ENCODE measurements at places on chromosomes 6 and 20.

DNA sequence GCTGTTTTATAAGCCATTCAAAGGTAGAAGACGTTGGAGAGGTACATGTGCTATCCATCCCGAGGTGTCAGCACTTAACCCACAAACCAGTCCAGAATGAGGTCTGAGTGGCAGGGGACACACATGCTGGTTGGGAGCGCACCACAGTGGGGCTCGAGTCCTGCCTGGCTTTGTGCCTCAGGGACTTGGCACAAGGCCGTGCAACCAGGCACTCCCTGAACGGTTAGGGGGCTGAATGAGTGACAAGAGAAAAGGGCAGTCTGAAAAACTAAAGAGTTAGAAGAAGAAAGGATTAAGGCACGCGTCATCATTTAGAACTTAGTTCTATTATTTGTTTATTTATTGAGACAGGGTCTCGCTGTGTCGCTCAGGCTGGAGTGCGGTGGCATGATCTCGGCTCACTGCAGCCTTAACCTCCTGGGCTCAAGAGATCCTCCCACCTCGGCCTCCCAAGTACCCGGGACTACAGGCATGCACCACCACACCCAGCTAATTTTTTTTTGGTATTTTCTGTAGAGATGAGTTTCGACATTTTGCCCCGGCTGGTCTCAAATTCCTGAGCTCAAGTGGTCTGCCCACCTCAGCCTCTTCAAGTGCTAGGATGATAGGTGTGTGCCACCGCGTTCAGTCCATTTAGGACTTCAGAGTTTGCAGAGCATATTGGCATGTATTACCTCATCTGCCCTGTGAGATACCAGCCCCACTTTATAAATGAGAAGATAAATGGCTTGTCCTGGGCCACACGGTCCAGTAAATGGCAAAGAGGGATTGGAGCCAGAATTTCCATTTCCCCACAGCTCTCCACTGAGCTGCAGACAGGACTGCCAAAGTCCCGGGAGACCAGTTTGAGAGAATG, 47.4 kb upstream of the IRF4 start:
- DNase-seq = no peak

- DNase-seq = no peak
These were observed 89.8 kb upstream of the PRSS16 start for GRCh38 chr6:27157459-27158315.

GRCh38 chr20:47905628-47906347, 120.5 kb upstream of the SULF2 start:
- no peak for DNase-seq

GRCh38 chr6:38806271-38806670, 91.2 kb downstream of the DNAH8 start:
- no peak for DNase-seq

DNA sequence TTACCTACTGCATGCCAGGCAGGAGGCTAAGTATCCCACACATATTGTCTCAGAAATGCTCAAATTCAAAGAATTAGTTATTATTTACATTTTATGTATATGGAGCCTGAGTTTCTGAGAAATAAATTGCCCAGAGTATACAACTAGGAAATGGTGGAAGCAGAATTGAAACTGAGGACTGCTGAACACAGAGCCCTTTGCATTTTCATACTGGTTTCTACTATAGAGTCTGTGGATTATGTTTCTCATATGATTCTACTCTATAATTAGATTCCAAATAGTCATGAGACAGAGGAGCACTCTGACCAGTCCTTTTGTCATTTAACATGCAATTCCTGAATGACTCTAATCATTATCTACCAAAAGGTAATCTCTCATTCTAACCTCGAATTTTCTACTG, 254.3 kb downstream of the LMBRD1 start:
- DNase-seq = no peak

DNA sequence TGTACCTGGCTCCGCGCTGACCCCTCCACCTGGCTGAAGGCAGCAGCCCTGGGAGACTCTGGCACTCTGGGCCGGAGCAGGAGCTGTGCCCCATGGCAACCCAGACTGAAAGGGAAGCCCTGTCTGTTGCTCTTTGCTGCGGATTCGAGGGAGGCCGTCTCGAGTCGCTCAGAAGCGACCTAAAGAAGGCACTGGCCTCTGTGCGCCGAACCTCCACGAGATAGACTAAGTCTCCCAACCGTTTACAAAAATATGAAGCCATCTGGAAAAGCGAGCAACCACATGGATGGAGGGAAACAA, 10.5 kb upstream of the TBX18 start:
- DNase-seq = no peak

DNA sequence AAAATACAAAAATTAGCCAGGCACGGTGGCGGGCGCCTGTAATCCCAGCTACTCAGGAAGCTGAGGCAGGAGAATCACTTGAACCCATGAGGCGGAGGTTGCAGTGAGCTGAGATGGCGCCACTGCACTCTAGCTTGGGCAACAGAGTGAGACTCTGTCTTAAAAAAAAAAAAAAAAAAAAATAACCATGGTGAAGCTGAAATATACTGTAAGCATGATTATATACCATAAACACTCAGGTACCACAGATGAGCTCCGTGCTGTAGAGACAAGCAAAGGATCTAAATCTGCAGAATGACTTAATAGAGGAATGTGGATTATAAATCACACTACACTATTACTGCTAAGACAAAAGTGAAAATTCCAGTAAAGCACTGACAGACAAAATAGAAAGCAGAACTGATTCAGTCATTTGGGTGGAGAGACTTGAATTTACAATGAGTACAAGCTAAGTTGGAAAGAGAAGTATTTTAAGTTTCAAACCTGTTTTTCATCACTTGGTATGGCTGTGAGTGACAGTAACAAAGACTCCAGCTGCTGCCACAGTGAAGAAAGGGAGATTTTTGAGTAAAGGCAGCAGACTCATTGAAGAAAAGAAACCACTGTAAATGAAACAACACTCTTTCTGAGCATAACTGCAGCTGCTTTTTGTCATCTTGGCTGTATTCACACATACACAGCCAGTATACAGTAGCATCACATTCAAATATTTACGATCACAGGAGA, 322.1 kb downstream of the RNGTT start:
- DNase-seq = no peak

GRCh38 chr6:44022671-44023352, 104.4 kb downstream of the MRPL14 start:
- DNase-seq = no peak

DNA sequence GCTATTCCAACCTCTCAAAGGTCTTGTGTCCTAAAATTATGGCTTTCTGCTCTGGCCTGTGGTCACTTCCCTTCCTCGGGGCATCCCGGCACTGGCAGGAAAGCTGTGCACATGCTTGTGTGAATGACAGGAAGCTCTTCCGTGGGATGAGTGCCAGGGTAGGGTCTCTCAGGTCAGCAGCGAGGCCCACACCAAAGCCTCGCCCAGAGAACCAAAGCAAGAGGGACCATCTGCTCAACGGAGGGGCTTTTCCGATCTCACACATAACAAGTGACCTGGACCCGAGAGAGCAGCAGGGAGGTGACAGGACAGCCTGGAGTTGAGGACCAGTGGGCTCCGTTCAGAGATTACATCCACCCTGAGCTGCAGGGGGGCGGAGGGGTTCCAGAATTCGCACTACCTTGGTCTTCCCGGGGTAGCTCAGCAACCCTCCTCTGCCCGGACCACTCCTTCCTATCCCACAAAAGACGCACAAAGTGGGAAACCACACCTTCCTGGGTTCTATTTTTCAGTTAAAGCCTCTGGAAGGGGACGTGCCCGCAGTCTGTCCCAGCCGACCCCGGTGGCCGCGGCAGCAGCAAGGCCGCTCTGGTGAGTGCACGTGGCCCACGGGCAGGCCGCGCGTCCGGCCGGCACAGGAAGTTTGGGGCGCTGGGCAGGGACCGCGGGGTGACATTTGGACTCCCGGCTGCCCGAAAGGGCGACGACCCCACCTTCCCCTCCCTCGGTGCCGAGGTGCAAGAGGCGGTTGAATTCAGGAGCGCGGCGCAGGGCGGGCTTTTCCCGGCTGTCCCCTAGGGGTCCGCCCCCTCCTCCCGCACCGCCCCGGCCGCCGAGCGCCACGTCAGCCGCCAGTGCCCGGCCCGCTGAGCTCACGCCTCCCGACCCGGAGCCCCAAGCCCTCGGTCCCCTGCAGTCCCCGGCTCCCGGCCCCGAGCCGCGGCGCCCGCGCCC, 988 bp downstream of the TXNDC5 start:
- no peak for DNase-seq

DNA sequence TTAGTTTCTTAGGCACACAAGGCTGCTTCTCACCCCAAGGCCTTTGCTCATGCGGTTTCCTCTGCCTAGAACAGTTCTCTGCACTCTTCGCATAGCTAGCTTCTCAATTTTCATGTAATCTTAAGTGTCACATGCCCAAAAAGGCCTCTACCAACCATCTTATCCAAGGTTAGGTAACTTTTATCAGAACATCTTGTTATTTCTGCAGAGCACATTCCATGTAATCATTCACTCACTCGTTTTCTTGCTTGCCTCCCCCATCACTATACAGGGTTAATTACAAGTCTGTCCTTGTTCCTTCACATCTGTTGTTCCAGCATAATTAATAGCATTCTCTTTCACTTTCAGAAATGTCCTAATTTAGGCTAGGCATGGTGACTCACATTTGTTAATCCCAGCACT, 53.8 kb downstream of the NCOA6 start:
- no peak for DNase-seq

DNA sequence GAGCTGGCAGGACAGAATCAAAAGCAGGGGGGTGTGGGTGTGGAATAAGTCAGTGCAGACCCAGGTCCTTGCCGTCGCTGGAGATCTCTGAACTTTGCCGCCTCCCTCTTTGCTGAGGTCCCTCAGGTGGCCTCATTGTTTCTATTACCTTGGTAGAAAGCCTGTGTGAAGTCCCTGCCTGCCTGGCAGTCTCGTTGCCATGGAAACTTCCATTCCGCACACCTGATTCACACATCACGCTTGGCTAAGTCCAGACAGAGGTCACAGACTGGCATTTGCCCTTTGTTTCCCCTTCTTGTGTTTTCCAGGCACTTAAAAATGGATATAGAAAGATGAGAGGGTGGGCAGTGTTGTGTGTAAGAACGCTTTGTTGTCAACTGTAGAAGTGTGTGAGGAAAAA, 260.6 kb downstream of the PRL start:
- DNase-seq = no peak

- DNase-seq = peak; percentile 84
These were observed 116.3 kb downstream of the OR2B2 start for GRCh38 chr6:27795697-27796494.

DNA sequence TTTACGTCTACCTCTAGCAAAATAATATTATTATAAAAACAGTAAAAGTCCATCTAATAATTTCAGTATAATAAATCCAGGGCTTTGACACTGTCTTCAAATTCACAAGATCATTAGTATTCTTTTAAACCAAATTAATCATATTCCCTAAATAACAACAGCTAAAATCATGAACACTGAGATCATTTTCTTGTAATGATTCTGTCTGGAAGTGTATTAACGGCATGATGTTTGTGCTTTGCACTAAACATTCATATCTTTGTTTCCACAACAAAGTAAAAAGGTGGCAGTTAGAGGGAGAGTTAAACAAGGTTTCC, 18.8 kb downstream of the HIVEP2 start:
- no peak for DNase-seq

DNA sequence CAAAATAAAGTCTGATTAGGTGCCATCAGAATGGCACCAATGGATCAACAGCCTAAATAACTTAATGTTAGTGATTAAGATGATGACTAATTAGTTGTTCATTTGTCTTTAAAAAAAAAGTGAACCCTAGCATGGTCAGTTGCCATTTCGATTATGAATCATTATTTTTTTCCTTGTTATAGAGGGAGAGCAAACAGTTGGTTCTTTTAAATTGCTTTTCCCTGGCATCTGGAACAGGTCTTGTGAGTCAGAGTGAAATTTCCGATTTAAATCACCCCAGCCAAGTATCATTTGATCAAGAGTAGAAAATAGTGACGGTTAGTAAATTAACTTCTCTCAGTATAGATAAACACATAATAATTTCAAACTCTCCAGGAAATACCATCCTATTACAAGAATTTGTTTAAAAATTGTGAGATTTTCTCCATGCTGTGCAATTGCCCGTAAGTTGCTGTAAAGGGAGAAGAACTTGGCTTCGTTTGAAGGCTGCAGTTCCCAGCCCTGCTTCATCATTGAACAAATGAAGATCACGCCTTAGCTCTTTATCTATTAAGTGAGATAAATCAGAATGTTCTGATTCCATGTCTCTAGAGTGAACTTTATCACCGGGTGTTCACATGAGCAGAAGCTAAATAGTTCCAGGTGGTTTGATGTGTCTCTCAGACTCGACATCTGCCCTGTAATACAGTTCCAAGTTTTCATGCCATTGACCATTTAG, 741.3 kb downstream of the DOK5 start:
- no peak for DNase-seq

Measured in fibroblast of the conjunctiva (primary cell).